ENCODE measurements at places on chromosomes 11 and 22.

- DNase-seq: no peak
Measured at GRCh38 chr22:19207401-19207808, 28.9 kb upstream of the SLC25A1 start.

- no peak for DNase-seq
Measured at GRCh38 chr22:39219071-39220039, 25.4 kb downstream of the PDGFB start.

DNA sequence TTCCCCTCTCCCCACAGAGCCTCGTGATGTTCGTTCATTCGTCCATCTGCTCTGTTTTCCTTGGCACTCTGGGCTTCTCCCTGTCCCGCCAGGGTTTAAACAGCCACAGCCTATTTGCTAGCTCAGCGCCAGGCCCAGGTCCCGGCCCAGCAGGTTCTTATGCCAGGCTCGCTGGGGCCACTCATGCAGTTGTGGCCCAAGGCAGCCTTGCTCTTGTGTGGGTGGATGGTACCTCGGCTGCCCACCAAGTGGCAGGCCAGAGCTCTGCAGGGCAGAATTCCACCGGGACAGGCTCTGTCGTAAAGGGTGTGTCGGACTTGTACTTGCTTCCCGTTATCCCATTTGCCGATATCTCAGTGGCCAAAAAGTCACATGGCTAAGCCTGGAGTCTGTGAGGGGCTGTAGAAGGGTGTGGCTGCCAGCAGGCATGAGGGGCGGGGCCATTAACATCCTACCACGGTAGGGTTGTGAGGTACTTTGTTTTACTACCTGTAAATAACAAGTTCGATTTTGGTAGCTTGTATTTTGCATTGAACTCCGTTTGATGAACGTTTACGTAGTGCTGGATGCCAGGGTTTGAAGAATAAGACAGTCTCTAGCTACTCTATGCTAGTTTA, 7.9 kb downstream of the FAM118A start:
- DNase-seq: peak; percentile 85

DNA sequence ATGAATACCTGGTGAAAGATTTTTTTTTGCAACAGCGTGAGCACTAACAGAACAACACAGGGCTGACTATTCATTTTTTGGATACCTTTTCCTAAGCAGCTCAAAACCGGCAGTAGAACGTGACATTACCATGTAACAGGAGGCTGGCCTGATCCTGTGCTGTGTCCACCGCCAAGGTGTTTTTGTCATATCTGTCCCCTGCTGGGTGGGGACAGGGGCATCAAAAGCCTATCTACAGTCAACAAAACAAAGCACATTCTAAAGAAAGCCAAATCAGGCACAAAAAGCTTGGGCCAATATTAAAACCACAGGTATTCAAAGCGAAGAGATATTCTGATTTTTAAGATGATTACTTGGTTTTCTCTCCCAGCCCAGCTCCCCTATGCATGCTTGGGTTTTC, 151.2 kb downstream of the LRRC4C start:
- no peak for DNase-seq
